ENCODE measurements at places on chromosomes 7 and 10. TPM values are rescaled to one million over a fixed set of nuclear protein-coding genes. Genes with fewer than 3 reads are reported as not detected.

DNA sequence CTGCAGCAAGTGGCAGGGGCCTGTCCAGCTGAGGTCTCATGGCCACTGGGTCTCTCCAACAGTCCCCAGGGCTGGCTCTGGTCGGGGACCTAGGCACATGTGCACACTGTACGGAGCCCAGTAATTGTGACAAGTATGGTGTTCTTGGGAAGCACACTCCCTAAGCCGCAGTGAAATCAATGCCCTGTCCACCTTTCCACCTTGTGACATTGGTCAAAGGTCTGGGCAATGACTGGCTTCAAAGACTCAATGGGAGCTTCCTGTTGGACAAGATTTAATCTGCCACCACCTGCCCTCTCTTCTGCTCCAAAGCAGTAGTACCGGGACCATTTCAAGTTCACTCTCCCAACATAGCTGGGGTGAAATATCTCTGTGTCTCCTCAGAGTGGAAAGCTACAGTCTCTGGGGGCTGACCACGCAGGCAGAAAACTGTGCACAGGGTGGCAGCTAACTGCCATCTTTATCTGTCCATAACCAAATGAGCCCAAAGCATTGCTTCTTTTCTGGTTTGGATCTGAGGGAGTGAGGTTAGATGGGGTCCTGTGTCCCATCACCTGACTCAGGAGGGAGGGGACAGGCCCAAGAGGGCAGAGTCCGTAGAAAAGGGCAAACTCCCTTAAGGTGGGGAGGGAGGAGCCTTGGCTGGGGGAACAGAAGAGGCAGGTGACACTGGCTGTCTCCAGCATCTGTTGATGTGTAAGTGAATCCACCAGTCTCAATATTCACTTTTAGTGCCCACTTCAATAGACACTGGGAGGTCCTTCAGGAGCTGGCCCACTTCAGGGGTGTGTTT is 307.7 kb downstream of the TNS3 start:
- DNase-seq = no peak

DNA sequence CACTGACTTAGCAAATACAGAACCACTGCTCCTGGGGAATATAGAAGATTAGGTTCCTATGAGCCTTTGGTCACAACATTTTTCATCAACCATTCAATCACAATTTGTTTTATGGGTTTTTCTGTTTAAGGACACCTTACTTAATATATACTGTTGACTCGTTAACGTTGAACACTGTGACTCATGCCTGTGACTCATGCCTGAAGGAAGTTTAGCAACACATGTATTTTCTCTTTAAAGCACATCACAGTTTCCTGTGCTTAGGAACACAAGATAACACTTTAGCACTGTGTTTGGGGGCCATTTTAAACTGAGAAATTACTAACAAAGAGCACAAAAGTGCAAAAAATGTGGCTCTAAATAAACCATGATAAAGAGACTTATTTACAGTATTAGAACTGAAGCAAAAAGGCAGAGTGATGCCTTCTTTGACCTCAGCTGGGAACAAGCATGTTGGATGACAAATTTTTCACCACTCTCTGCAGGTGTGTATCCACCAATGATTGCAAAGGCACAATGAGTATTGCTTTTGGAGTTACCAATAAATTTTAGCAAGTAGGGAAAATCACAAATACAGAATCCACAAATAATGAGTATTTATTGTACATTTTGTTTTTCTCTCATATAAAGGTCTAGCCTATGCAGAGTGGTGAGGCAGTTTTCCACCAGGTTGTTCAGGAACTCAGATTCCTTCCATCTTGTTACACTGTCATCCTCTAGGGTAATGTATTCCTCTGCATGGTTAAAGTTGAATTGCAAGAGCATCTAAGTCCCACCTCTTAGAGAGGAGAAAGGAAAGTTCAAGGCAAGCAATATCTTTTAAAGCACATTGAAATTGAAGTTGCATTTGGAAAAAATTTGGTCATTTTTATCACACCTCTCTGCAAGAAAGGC is 7.3 kb downstream of the FGFBP3 start:
- peak; percentile 93 for DNase-seq

GRCh38 chr7:73452999-73453635 is 19.5 kb downstream of the FZD9 start:
- no peak for DNase-seq

- no peak for DNase-seq
Measured at GRCh38 chr7:36149694-36150452, 3.2 kb upstream of the EEPD1 start.

DNA sequence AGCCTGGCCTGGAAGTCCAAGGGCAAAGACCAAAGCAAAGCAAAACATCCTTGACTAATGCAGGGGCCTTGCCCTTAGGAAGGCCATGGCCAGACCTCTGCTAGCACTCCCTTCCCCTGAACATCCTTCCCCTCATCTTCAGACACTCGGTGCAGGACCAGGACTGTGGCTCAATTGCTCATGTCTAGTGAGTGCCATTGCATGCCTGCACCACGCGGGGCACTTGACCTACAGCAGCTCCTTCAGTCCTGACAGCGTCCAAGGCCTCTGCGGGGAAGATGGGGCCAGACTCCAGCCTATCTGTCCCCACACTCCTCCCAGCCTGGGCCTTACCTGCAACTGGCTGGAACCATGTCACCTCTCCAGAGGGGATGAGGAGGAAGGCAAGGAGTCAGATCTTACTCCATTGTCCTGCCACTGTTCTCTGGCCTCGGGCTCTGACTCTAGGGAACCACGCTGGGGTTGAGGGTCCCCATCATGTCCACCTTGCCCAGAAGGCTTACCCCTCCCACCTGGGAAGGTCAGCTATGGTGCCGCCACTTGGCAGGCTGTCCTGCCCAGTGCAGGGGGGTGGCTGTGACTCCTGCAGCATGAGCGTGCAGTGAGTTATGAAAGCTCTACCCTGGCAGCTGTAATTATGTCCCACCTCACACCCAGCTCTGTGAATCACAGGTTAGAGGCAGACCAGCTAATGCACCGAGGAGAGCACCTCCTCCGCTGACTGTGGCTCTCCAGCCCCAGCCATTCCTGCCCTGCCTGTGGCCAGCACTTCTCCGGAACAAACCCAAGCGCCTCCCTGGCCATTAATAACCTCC is 16.1 kb downstream of the DRGX start:
- peak; percentile 39 for DNase-seq

The CRYGN gene
- total RNA-seq = not detected

GRCh38 chr7:3591944-3592343 is 290.9 kb downstream of the SDK1 start:
- no peak for DNase-seq

DNA sequence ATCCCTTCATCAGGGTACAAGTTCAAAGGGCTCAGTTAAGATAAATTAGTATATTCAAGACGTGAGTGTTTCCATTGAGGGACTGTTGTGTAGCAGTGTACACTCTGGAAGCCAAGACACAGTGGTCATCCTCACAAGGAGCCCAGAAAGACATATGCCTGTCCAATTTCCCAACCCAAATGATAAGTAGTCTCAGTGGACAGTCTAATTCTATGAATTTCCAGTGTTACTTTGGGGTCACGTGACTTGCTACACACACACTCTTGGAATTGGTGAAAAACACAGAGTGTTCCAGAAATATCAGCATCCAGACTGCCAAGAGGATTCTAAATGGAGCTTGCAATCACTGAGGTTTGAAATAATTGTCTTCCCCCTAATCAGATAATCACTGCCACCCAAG is 365.1 kb downstream of the WDR11 start:
- no peak for DNase-seq

- peak; percentile 98 for DNase-seq
Measured at GRCh38 chr10:32982911-32983909, 25.2 kb upstream of the ITGB1 start.

The ICA1 gene
- 3.2 TPM for total RNA-seq

The SPDYE5 gene
- not detected for total RNA-seq

DNA sequence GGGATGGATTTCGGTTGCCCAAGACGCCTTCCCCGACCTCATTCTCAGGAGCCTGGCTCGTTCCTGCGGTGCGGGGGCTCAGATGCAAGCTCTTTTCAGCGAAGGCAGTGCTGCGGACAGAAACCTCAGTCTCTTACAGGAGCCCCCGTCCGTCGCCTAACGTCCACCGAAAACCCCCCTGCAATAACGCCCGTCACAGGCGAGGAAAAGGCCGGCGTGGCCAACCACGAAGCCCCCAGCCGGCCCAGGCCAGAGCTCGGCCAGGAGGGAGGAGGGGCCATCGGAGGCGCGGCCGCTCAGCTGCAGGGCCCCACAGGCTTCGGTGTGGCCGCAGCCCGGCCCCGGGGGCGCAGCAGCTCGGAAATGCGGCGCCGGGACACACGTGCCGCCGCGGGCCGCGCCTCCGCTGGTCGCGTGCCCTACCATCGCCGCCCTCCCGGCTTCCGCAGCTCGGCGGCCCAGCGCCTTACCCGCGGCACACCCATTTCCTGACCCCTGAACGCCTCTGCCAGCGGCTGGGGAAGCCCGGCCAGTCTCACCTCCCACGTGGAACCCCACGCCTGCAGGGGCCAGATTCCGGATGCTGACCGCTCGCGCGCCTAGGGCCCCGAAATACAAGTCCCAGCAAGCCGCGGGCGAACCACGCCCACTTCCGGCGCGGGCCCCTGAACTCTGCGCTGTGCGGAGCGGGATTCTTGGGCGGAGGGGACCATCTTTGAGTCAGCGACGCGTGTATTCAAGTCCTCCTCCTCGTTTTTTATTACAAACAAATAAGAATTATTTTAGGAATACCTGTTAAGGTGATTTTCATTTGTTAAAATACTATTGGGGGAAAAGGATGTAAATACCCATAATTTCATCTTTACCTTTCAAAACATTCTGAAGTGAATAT is at the start of gene ZNF239:
ZNF239 (minus strand) TSS at position 616 of the 892 bp plus-strand sequence. CDS start 16,537 bp downstream, outside the sequence.
- peak; percentile 86 for DNase-seq

The CTNNA3 gene
- total RNA-seq = 1.9 TPM

- no peak for DNase-seq
Measured at GRCh38 chr10:84876116-84876999, 548.0 kb downstream of the CCSER2 start.

The HTR5A gene
- total RNA-seq = not detected

DNA sequence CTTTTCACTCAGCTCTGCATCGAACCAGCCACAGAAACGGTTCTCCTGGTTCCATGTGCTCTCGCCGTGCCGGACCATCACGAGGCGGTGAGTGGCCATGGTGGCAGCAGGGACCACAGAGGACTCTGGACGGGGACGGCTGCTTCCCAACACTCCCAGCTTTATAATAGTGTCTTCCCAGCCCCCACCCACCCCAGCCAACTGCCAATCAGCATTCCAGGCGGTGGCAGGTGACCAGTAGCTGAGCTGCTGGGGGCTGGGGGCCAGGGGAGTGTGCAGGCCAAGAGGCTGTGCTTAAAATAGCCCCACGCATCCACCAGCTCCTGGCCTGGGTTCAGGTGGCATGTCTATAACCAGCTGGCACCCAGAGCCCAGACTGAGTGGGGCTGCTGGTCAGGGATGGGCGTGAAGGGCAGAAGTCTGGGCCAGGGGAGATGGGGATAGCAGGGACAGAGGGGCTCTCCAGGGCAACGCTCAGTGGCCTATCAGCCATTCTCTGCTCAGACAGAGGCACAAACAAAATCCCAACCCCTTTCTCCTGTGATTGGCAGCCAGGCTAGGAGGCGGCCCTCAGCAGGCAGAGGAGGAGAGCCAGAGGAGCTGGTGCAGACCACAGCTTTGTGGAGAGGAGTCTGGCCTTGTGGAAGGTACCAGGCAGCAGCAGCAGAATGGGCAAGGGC is at the start of gene PGAM2:
PGAM2 (minus strand) TSS at position 137 of the 680 bp plus-strand sequence; CDS start at position 99, 38 bp downstream.
- no peak for DNase-seq

- DNase-seq = no peak
Measured at GRCh38 chr7:119086026-119086425, 861.5 kb downstream of the ANKRD7 start.

DNA sequence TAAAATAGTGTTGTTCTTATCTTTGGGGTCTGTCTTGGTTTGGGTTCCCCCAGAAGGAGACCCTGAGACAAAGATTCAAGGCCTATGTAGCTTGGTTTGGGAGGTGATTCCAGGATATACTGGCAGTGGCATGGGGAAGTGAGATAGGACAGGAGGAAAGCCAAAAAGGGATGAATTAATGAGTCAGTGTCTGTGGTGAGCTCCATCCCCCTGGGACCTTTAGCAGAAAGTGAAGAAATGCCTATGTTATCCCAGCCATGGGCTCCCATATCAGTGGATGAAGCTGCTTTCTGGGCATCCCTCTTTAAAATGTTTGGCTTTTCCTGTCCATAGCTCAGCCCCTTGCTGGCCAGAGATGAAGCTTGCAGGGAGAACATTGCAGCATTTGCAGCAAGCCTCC is 217.0 kb upstream of the CTBP2 start:
- no peak for DNase-seq

DNA sequence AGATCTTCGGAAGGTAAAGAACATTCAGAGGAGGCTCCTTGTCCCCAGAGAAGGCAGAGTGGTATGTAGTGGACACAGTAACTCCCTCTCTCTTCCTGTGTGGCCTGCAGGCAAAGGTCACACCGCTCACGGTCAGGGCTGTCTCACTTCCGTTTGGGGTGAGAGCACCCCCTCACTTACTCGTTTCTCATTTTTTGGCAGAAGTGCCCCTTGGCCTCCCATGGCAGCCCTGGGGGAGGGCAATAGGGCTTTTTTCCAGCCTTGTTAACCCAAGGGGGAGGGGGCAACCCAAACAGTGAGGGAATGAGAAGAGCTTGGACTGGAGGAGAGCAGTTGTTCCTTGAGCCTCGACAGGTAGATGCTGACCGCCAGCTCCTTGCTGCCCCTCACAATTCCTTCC is 31.8 kb upstream of the SRGN start:
- no peak for DNase-seq

The FAM25G gene
- total RNA-seq = not detected

The SLC39A12 gene
- total RNA-seq = not detected

The ANKRD30A gene
- 0.12 TPM for total RNA-seq

- DNase-seq = peak; percentile 58
Measured at GRCh38 chr10:92914478-92915325, 66.4 kb downstream of the EXOC6 start.

- no peak for DNase-seq
Measured at GRCh38 chr10:71128311-71128980, 83.9 kb upstream of the UNC5B start.

GRCh38 chr10:120282846-120283492 is 174.1 kb upstream of the PLPP4 start:
- DNase-seq = no peak

The GALNT17 gene
- not detected for total RNA-seq
